Left lung (tissue), 14 donors: ENCODE measurements at places on chromosomes 6 and 20. TPM values are rescaled to one million over a fixed set of nuclear protein-coding genes. Genes with fewer than 3 reads are reported as not detected.
A peak's percentile ranks its signal among the peaks of the same experiment; 100 is the strongest.

GRCh38 chr6:160986851-160987250 is 4.7 kb upstream of the MAP3K4 start:
- no peak for DNase-seq
- H3K27me3 ChIP-seq: no peaks in the 10 kb centered on the region
- peaks cover 5% of the 10 kb centered on the region for H3K4me1 ChIP-seq

- DNase-seq: no peak
- H3K4me1 ChIP-seq: peaks cover 15% of the 10 kb centered on the region
- H3K4me3 ChIP-seq: no peak overlapping the region
- peak overlapping the region; percentile 30 for H3K27ac ChIP-seq
- no peaks in the 10 kb centered on the region for H3K36me3 ChIP-seq
Measured at GRCh38 chr6:143822584-143823024, 20.5 kb upstream of the LTV1 start.

DNA sequence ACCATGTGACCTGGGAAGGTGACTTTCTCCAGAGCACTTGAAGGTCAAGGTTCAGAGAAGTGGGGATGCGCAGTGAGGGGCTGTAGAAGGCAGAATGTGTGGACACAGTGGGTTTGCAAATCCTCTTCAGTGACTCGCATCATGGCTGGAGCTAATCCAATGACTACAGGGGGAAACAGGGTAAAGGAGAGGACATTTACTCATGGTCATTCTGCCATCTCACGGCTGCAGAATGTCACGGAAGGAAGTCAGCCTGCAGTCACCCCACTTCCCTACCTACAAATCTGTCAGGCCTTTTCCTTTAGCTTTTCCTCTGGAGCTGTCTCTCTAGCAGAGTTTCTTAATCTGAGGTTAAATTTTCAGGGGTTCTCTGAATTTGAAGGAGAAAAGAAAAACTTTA is 337.6 kb downstream of the CDC5L start:
- no peak overlapping the region for H3K4me3 ChIP-seq
- H3K4me1 ChIP-seq: no peaks in the 10 kb centered on the region
- H3K27ac ChIP-seq: no peak overlapping the region
- DNase-seq: no peak
- no peaks in the 10 kb centered on the region for H3K36me3 ChIP-seq

DNA sequence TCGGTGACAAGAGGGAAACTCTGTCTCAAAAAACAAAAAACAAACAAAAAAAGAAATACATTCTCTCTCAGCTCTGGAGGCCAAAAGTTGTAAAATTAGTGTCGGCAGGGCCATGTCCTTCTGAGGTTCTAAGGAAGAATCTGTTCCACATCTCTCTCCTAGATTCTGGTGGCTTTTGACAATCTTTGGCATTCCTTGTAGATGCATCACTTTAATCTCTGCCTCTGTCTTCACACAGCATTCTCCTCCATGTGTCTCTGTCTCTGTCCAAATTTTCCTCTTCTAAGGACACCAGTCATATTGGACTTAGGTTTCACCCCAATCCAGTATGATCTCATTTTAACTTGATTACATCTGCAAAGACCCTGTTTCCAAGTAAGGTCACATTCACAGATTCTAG is 9.1 kb downstream of the PPP2R5D start:
- no peak overlapping the region for H3K4me3 ChIP-seq
- H3K4me1 ChIP-seq: no peaks in the 10 kb centered on the region
- H3K27me3 ChIP-seq: no peaks in the 10 kb centered on the region
- DNase-seq: no peak
- H3K36me3 ChIP-seq: peaks cover 30% of the 10 kb centered on the region

- peaks cover 28% of the 10 kb centered on the region for H3K4me1 ChIP-seq
- H3K36me3 ChIP-seq: no peaks in the 10 kb centered on the region
- no peak overlapping the region for H3K4me3 ChIP-seq
Measured at GRCh38 chr6:16592223-16592911, 168.9 kb downstream of the ATXN1 start.

DNA sequence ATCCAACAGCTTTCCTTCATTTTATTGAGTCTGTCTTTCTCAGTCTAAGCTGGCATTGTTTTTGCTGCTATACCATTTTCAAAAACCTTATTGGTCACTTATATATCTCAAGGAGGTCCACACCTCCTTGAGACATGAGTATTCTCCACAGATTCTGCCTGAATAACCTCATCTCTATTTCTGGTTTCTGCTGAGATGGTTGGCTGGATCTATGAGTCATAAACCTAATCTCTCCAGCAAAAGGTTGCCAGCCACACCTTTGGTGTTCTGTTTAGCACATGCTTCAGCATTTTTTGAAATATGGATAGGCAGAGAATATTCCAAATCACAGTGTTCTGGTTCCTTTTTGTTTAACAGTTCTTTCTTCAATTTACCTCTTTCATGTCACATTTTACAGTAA is 40.8 kb upstream of the TMEM244 start:
- DNase-seq: no peak
- no peak overlapping the region for H3K4me3 ChIP-seq
- no peaks in the 10 kb centered on the region for H3K36me3 ChIP-seq
- no peak overlapping the region for H3K27ac ChIP-seq
- no peaks in the 10 kb centered on the region for H3K27me3 ChIP-seq

ENPP5 gene
- total RNA-seq: 17.1 TPM

TEAD3 gene
- total RNA-seq: 22.4 TPM

HTR1E gene
- total RNA-seq: not detected
